ENCODE measurements at places on chromosomes 5 and 9. TPM values are rescaled to one million over a fixed set of nuclear protein-coding genes. Genes with fewer than 3 reads are reported as not detected.

GRCh38 chr5:133289686-133290367 lies 238.0 kb downstream of the HSPA4 start:
- peaks cover 80% of the 10 kb centered on the region for H3K4me1 ChIP-seq
- no peak overlapping the region for H3K4me3 ChIP-seq
- no peaks in the 10 kb centered on the region for H3K27me3 ChIP-seq
- H3K36me3 ChIP-seq = no peaks in the 10 kb centered on the region
- peak; percentile 87 for DNase-seq

DNA sequence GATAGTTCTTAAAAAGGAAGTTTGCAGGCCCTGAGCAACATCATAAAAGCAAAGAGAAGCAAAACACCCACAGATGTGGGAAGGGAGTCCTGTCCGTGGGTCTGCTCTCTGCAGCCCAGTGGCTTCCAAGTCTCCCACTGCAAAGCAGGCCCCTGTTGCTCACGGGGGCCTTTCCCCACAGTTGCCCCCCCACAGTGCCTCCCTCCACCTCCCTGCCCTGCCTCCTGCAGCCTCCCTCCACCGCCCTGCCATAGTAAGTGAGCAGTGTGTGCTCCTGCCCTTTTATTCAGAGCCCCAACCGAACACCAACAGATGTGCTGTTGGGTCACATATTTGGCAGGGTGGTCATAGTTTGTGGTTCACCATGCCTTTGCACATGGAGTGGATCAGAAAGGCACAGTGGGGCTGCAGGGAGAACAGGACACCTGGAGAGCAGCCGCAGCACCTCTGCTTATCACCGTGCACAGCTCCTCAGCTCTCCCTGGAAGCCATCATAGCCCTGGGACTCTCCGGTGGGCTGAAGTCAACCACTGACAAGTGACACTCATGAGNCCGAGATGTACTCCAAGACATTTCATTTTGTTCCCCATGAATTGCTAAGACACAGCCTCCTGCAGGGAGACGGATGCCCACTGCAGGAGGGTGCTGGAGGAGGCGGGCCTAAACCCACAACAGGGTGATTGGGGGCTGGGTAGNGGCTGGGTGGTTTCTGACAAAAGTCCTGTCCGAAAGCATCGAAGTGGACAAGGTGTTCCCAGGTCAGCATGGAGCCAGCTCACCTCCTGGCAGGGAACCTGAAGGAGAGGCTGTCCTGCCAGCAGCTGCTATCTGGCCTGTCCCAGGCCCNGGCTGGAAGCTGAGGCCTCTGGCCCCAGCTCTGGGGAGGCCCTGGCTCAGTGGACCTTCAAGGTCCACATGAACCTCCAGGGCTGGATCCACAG lies 278.9 kb downstream of the GADD45G start:
- no peak overlapping the region for H3K27ac ChIP-seq
- DNase-seq = no peak
- no peaks in the 10 kb centered on the region for H3K36me3 ChIP-seq
- no peaks in the 10 kb centered on the region for H3K4me1 ChIP-seq

GRCh38 chr9:83030391-83031107 lies 32.4 kb downstream of the RASEF start:
- peaks cover 38% of the 10 kb centered on the region for H3K4me1 ChIP-seq
- no peaks in the 10 kb centered on the region for H3K27me3 ChIP-seq
- no peak overlapping the region for H3K4me3 ChIP-seq
- no peaks in the 10 kb centered on the region for H3K36me3 ChIP-seq

AGXT2 gene
- total RNA-seq = not detected

ARL14EPL gene
- 0.37 TPM for total RNA-seq

SLC6A3 gene
- not detected for total RNA-seq

- H3K27me3 ChIP-seq = peaks cover 45% of the 10 kb centered on the region
- no peaks in the 10 kb centered on the region for H3K36me3 ChIP-seq
- no peak overlapping the region for H3K4me3 ChIP-seq
- no peak for DNase-seq
- no peak overlapping the region for H3K27ac ChIP-seq
- H3K4me1 ChIP-seq = no peaks in the 10 kb centered on the region
These were observed 34.0 kb upstream of the RXRA start for GRCh38 chr9:134291961-134292871.

ITK gene
- not detected for total RNA-seq

- peaks cover 95% of the 10 kb centered on the region for H3K27me3 ChIP-seq
- H3K36me3 ChIP-seq = no peaks in the 10 kb centered on the region
- no peak overlapping the region for H3K27ac ChIP-seq
- no peak overlapping the region for H3K4me3 ChIP-seq
- no peaks in the 10 kb centered on the region for H3K4me1 ChIP-seq
These were observed 16.6 kb downstream of the GFI1B start for GRCh38 chr9:132995121-132995420.

TMEM232 gene
- total RNA-seq = 1.1 TPM

GRCh38 chr9:88421348-88421747 lies 33.1 kb downstream of the SPIN1 start:
- H3K27ac ChIP-seq = no peak overlapping the region
- H3K4me1 ChIP-seq = no peaks in the 10 kb centered on the region
- H3K4me3 ChIP-seq = no peak overlapping the region
- peaks cover 51% of the 10 kb centered on the region for H3K36me3 ChIP-seq
- no peak for DNase-seq

DNA sequence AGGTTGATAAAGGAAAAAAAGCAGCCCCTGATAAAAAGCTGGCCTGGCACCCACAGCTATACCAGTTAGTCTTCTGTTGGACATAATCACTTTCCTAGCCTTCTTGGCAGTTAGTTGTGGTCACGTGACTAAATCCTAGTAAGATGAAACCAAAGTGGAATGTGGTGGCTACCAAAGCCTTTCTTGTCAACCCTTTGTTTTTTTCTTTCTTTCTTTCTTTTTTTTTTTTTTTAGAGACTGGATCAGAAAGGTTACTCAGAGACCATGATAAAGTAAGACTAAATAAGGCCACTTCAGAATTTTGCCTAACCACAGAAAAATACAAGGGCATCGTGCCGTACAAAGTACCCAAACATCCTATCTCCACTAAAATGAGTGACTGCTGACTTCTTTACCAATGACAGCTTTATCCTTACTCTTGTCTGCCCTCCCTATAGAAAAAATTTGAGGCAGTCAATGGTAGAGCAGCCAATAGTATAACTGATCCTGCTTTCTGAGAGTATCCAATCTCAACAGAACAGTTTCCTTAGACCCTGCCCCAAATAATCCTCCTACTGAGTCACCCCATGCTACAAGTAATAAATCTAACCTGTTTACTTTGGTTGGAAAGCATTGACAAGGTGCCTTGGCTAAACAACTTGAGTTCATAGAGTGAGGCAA lies 14.2 kb upstream of the KIF27 start:
- H3K27ac ChIP-seq = 0 out of 2 replicates have a peak overlapping the region, but pooled peaks have one; percentile 15
- H3K36me3 ChIP-seq = no peaks in the 10 kb centered on the region
- DNase-seq = peak; percentile 76
- peaks cover 23% of the 10 kb centered on the region for H3K4me1 ChIP-seq
- H3K27me3 ChIP-seq = no peaks in the 10 kb centered on the region

- no peaks in the 10 kb centered on the region for H3K36me3 ChIP-seq
- peak overlapping the region; percentile 59 for H3K4me3 ChIP-seq
- peaks cover 21% of the 10 kb centered on the region for H3K4me1 ChIP-seq
- H3K27me3 ChIP-seq = no peaks in the 10 kb centered on the region
- no peak overlapping the region for H3K27ac ChIP-seq
These were observed 31.7 kb downstream of the GSN start for GRCh38 chr9:121299467-121300282.

COQ4 gene
- total RNA-seq = 89.5 TPM
